ENCODE measurements at places on chromosomes 4 and X. TPM values are rescaled to one million over a fixed set of nuclear protein-coding genes. Genes with fewer than 3 reads are reported as not detected.

CDS1 gene
- total RNA-seq = 0.32 TPM

FGFRL1 gene
- 21.7 TPM for total RNA-seq

UGT2B11 gene
- not detected for total RNA-seq

DUSP21 gene
- total RNA-seq = not detected

IGSF1 gene
- 0.67 TPM for total RNA-seq

MAGEE1 gene
- total RNA-seq = 1.4 TPM

SOD3 gene
- not detected for total RNA-seq

RRH gene
- not detected for total RNA-seq

MAGEB1 gene
- not detected for total RNA-seq

PAK3 gene
- total RNA-seq = 73.3 TPM

EVC gene
- 3.1 TPM for total RNA-seq

PCDH7 gene
- total RNA-seq = 5.7 TPM

CLIC2 gene
- total RNA-seq = 8.1 TPM

ARL13A gene
- total RNA-seq = not detected

RCHY1 gene
- 32.3 TPM for total RNA-seq

RGS12 gene
- 7.9 TPM for total RNA-seq

VEGFD gene
- total RNA-seq = 2.9 TPM

COX7B2 gene
- total RNA-seq = not detected

UGT2B17 gene
- not detected for total RNA-seq

CENPC gene
- total RNA-seq = 8.6 TPM

EDNRA gene
- 0.35 TPM for total RNA-seq

TMPRSS11B gene
- total RNA-seq = not detected

G3BP2 gene
- 112 TPM for total RNA-seq

ZNF827 gene
- 4.1 TPM for total RNA-seq

ARFIP1 gene
- total RNA-seq = 47.9 TPM

CHRDL1 gene
- not detected for total RNA-seq

OSTC gene
- total RNA-seq = 143 TPM

CTSO gene
- 3.7 TPM for total RNA-seq

ANOS1 gene
- not detected for total RNA-seq

AFF1 gene
- total RNA-seq = 4.6 TPM

XAGE1A gene
- not detected for total RNA-seq

OGT gene
- total RNA-seq = 379 TPM

BEX5 gene
- 3.0 TPM for total RNA-seq

PPEF1 gene
- 2.6 TPM for total RNA-seq

TKTL2 gene
- total RNA-seq = not detected

TEX13D gene
- total RNA-seq = not detected

GC gene
- not detected for total RNA-seq

GRSF1 gene
- 90.0 TPM for total RNA-seq

GYPB gene
- not detected for total RNA-seq

TRAM1L1 gene
- total RNA-seq = 4.2 TPM

YY2 gene
- 2.3 TPM for total RNA-seq

AR gene
- 9.7 TPM for total RNA-seq

NAP1L3 gene
- total RNA-seq = 5.3 TPM

RAB39B gene
- total RNA-seq = 47.7 TPM

TLR6 gene
- 17.3 TPM for total RNA-seq

IL2RG gene
- not detected for total RNA-seq

KLKB1 gene
- 0.15 TPM for total RNA-seq

TEC gene
- 2.9 TPM for total RNA-seq

SLITRK4 gene
- 95.2 TPM for total RNA-seq

NLRP2B gene
- total RNA-seq = not detected

SCML1 gene
- total RNA-seq = 10.1 TPM

CYBB gene
- total RNA-seq = not detected

PHOX2B gene
- total RNA-seq = not detected

Data from NCI-H460 (cell line).